ENCODE measurements at places on chromosomes 1 and 21.

DNA sequence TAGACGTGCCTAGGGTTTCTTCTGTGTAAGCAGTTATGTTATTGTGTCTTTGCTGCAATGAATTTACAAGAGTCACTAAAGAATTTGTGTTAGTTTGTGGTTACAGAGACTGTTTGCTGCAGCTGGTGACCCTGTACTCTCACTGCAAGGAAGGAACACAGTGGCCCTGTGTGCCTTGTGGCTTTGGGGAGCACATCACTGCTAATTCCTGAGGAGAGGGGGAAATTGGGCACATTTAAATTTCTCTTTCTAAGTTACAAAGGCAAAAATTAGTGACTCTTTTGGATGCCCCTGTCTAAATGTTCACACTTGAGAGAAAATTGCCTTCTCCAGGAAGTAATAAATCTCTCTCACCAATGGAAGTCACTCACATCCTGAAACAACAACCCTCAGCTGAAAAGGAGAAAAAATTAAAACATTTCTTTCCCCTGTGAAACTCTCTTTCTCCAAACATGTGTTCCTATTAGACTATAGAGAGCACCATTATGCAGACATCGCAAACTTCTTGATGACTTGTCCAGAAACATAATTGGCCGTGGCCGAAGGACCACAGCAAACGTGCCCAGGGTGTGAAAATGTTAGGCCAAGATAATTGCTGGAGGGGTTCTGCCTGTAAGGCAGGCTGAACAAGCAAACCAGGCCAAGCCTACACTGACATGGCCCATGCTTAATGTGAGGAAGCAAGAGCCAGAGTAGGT is 32.3 kb upstream of the SPAG17 start:
- DNase-seq, result no peak

GRCh38 chr1:116288201-116288598 is 84.8 kb upstream of the ATP1A1 start:
- no peak for DNase-seq

DNA sequence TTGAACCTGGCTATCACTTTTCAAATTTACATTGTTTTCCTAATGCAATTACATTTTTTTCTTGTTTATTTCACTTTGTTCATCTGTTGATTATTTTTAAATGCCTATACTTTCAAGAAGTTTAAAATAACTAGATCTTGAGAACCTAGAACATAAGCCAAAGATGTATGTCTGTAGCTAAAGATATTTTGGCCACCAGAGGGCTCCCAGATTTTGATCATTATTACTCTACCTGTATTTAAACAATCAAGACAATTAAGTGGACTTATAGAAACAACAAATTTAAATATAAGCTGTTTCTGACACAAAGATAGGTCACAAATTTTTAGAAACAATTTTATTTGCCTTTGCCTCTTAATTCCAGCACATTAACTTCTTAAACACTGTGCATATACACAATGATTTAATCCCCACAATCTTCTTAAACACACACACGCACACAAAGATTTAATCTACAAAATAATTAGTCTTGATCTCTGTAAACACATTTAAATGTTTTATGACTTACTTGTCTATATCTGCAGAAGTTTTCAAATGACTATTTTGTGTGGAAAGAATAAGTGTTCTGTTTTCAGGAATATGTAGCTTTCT is 380.0 kb downstream of the DSCAM start:
- DNase-seq, result peak; percentile 17

DNA sequence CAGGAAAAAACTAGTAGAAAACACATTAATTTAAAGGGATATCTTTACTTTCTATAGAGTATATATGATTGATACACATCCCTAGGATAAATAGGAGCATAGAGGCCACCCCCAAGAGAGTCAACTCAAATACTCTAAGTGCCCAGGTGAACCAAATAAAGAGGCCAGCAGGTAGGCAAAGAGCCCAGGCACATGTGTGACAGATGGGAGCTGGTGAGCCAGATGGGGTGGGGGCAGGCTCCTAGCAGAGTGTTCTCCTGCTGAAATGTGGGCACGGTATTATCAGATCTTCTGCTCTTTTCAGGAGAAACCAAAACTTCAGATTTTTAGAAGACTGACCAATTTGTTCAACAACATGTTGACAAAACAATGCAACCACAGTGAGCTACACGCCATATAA is 333.4 kb upstream of the PKN2 start:
- DNase-seq, result no peak

- DNase-seq, result peak; percentile 90
Measured at GRCh38 chr1:201408176-201408833, 9.2 kb upstream of the LAD1 start.

DNA sequence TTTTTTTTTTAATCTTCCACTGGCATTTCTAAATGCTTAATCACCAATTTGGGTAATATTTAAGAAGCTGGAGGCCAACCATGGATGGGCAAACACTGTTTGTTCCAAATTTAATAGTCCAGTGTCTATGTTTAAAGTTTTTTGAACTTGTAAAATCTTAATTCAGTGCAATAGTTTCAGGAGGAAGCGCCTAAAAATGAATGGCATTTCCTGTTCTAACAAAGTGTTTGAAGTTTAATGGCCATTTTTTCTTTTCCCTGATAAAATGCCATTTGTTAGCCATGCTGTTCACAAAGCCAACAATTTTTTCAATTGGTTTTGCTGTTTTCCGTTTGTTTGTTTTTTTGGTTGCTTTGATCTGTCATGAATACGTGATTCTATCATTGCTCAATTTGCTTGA is 552.1 kb downstream of the LMO4 start:
- no peak for DNase-seq

DNA sequence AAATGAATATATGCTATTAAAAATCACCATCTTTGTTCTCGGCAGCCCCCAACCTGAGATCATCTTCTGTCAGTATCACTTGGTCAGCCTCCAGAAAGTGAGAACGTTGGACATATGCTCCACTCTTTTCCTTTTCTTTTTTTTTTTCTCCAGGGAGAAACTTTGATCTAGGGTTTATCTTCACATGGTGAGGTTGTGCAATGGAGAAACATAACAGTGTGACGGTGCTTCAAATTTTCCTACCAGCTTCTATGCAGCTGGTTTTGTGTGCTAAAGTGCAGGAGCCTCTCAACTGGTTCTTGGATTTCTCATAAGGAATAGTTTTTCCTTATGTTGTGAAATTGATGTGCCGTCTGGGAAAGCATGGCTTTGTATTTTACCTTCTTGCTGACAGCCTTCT is 1202.9 kb downstream of the NCAM2 start:
- no peak for DNase-seq

- DNase-seq, result no peak
Measured at GRCh38 chr1:8176279-8176678, 141.6 kb upstream of the SLC45A1 start.

DNA sequence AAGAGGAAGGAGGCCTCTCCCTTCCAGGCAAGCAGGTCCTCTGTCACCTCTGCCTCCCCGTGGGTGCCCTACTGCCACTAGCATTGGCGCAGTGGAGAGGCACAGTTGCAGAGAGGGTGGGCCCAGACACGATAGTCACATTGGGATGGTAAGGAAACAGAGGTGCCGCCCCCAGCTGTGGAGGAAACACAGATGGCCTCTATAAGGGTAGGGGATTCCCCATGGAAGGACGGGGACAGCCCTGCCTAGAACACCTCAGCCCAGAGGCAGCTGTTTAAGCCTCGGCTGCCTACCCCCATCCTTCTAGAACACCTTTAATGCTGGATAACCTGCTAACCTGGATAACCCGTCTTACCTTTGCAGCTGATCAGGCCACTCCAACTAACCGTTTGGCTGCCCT is 65.7 kb upstream of the CNTN2 start:
- no peak for DNase-seq

DNA sequence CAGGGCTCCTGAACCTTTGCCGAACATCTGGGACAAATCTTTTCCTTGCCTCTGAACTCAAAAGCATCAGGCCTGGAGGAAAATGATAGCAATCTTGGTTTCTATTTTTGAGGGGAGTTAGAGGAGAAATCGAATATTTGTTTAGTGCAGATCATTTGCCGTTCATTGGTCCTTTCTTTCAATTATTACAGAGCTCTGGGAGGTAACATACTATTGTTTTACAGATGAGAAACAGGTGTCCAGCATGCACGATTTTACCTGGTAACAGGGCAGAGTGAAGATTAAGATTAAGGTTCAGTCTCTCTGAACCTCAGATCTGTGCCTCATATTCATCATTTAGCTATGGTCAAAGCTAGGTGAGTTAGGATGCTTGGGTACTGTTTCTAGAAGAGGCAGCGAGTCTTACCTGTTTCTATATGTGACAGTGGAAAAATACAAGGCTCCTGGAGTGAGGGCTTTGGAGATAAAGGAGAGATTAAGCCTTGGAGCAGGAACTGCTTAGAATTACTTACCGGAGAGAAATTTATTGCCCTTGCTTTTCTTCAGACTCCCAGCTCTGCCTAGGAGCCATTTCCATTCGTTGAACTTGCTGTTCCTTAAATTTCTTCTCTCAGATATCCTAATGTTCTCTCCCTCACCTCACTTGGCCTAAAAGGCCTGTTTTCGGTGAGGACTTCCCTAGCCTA is 1.4 kb downstream of the PRCC start:
- DNase-seq, result no peak

GRCh38 chr1:22139817-22140216 is 3.1 kb downstream of the WNT4 start:
- no peak for DNase-seq

GRCh38 chr1:17927952-17928351 is 172.8 kb downstream of the ACTL8 start:
- no peak for DNase-seq

DNA sequence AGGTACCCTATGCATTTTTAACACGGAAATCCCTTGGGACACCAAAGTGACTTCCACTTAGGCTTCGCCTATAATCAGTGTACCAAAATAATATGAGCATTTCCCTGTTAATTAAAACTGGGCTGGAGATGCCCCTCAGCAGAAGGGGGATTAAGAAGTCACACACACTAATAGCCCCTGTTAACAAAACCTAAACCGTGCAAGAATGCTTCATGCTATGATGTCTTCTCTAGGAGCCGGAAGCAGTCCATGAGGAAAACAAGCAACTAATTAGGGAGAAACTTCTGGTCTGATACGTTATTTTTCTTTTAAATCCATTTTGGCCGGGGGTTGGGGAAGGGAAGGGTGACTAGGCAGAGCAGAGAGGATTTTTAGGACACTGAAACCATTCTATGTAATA is 123.4 kb downstream of the ESRRG start:
- no peak for DNase-seq

DNA sequence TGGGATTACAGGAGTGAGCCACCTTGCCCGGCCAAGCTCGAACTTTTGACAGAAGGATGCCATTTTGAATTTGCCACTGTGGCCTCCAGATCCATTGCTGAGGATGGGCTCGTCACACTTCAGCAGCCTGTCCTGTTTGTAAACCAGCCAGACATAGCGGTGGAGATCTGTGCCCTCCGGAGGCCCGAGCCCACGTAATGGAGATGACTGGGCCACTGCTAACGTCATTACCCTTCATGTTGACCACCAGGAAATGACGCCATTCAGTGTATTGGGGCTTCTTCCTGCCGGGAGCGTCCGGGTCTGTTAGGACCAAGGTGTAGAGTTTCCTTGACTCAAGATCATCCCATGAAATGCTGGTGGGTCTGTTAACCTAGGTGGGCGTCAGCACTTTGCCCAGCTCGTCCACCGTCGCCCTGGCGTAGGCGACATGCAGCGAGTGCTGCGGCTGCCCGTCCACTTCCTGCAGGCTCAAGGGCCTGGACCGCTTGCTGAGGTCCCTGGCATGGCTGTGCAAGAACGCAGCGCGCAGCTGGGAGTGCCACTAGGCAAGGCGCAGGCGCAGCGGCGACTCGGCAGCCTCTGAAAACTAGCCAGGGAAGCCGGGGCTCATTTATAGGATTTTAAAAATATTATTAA is 40.8 kb downstream of the PTPRC start:
- no peak for DNase-seq

GRCh38 chr1:177490786-177491185 is 320.0 kb downstream of the BRINP2 start:
- DNase-seq, result no peak

- no peak for DNase-seq
Measured at GRCh38 chr1:6984536-6984935, 199.3 kb downstream of the CAMTA1 start.
